Brain pericyte (primary cell): ENCODE measurements at places on chromosomes 2 and 18.

DNA sequence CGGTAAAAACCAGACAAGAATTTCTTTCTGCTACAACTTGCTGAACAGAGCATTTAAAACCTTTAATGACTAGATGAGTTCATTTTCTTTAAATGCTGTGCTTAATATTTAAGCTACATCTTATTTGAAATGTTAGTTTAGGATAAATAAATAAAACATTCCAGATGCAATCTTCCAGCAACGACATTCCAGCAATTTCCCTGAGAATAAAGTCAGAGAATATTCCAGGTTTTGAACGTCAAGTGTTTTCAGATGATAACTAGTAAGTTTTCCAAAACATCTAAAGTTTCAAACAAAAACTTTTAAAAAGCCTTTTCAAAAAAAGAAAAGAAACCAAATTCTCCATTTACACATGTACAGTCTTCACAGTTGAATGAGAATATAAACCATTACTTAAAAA lies 104.8 kb downstream of the PPP1R1C start:
- no peak for DNase-seq

- DNase-seq = no peak
These were observed 1517.5 kb downstream of the RPIA start for GRCh38 chr2:90209009-90209408.

DNA sequence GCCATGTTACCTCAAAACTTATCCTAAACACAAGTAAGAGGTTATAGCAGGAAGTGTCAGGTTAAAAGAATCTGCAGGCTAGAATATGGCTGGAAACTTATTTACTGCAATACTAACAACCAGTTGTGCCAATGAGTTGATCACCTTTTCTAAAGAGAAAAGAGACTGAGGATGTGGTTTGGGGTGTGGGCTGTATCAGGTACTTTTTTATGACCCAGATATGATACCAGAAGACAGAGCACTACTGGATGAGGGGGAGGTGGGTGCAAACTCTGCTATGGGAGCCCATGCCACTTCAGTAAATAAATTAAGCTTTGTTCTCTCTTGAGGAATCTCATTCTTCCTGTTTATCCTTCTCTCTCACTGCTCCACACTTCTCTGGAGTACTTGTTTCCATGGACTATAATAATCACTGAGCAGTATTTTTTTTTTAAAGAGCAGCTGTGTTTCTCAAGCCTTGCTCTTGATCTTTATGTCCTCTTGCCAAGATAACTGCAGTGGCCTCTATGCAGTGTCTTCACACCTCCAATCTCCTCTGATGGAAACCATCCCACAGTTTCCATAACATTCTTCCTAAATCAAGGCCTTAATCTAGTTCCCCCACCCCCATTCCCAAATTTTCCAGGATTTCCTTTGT lies 51.2 kb upstream of the NOSTRIN start:
- no peak for DNase-seq

GRCh38 chr18:49161627-49162026 lies 210.9 kb upstream of the SMAD7 start:
- no peak for DNase-seq

GRCh38 chr18:23223641-23224040 lies 88.4 kb downstream of the CABLES1 start:
- no peak for DNase-seq
